ENCODE measurements at places on chromosomes 5 and 9.

- DNase-seq, result no peak
- no peak overlapping the region for H3K27ac ChIP-seq
- H3K36me3 ChIP-seq, result no peaks in the 10 kb centered on the region
Observed at GRCh38 chr5:165258197-165258771, 1752.9 kb downstream of the MAT2B start.

- no peaks in the 10 kb centered on the region for H3K27me3 ChIP-seq
- no peak overlapping the region for H3K4me3 ChIP-seq
- no peak overlapping the region for H3K27ac ChIP-seq
- no peak for DNase-seq
- no peaks in the 10 kb centered on the region for H3K36me3 ChIP-seq
Observed at GRCh38 chr9:121376214-121376830, 6.3 kb upstream of the STOM start.

GRCh38 chr5:44486591-44486990, 97.4 kb upstream of the FGF10 start:
- no peak for DNase-seq

GRCh38 chr5:2052687-2053086, 170.0 kb upstream of the IRX4 start:
- no peaks in the 10 kb centered on the region for H3K36me3 ChIP-seq
- no peak overlapping the region for H3K4me3 ChIP-seq
- no peaks in the 10 kb centered on the region for H3K4me1 ChIP-seq
- no peak overlapping the region for H3K27ac ChIP-seq

DNA sequence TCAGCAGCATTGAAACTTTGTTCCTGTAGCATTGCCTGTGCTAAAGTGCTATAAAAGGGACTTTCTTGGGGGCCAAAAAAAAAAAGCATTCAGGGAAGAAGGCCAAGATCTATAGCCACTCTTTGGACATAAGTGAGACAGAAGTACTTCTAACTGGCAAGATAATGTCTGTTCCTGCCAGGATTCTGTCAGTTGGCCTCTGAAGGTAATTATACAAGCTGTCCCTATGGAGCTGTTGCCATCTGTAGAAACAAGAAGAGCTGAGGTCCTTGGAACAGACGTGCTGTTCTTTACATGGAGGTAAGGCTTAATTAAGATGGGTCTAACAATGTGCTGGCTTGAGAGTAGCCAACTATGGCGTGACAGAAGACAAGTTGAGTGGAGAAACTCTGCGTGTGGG, 9.7 kb downstream of the KIF20A start:
- peaks cover 57% of the 10 kb centered on the region for H3K36me3 ChIP-seq
- H3K4me1 ChIP-seq, result no peaks in the 10 kb centered on the region
- H3K27me3 ChIP-seq, result no peaks in the 10 kb centered on the region
- H3K27ac ChIP-seq, result no peak overlapping the region
- no peak for DNase-seq

DNA sequence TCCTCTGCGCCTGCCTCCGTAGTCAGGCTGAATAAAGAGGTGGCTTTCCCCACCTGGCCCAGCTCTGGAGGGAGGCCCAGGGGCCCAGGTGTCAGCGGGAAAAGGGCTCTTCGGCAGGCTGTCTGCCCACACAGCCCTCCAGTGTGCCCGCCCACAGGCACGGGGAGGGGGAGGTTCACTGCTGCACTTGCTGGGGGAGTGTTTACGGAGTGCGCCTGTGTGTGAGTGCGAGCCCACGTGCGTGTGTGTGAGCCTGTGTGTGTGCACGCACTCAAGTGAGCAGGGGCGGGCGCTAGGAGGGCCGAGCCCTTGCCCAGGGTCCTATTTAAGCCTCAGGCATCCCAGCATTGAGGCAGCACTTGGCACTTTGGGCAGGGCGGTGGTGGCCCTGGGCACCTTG, 10.9 kb downstream of the DNLZ start:
- DNase-seq, result no peak
- no peaks in the 10 kb centered on the region for H3K4me1 ChIP-seq
- no peak overlapping the region for H3K4me3 ChIP-seq
- peaks cover 2% of the 10 kb centered on the region for H3K36me3 ChIP-seq

DNA sequence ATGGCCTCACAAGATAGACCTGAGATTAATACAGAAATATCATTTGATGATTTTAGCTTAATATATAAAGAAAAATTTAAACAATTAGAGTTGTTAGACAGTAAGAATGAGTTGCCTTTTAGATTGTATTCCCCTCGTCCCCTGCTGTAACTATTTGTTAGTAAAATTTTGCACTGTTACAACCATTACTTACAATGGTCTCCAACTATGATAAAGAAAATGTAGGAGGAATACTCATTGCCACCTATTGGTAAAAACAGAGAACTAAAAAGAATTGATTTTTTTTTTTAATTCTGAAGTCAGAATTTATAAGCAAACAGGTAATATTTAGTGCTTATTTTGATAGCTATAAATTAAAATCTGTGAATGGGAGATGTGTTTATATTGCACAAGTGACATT, 937.6 kb downstream of the TLE4 start:
- H3K4me1 ChIP-seq, result no peaks in the 10 kb centered on the region
- H3K36me3 ChIP-seq, result no peaks in the 10 kb centered on the region
- no peak overlapping the region for H3K27ac ChIP-seq
- H3K4me3 ChIP-seq, result no peak overlapping the region
- H3K27me3 ChIP-seq, result no peaks in the 10 kb centered on the region

GRCh38 chr9:75855509-75855908, 35.0 kb upstream of the PCSK5 start:
- no peaks in the 10 kb centered on the region for H3K27me3 ChIP-seq
- no peak overlapping the region for H3K27ac ChIP-seq
- H3K4me1 ChIP-seq, result no peaks in the 10 kb centered on the region
- DNase-seq, result no peak

DNA sequence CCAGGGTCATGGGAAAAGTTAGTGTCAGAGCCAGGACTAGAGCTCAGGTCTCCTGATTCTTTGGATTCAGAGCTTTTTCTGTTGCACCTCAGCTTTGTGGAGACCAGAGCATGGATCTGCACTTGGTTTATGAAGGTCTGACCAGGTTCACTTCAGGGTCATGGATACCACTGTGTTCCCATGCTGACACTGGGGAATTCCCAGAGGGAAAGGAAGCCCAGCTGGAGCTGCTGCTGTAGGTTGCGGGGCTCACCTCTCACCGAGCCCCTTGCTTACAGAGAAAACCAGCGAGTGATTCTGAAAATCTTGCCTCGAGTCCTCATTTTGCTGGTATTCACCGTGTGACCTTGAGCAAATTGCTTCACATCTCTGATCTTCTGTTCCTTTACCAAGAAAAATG, 83.0 kb downstream of the RGS3 start:
- peak overlapping the region; percentile 94 for H3K27ac ChIP-seq
- H3K27me3 ChIP-seq, result no peaks in the 10 kb centered on the region
- no peak overlapping the region for H3K4me3 ChIP-seq
- DNase-seq, result no peak
- H3K4me1 ChIP-seq, result peaks cover 82% of the 10 kb centered on the region
- peaks cover 60% of the 10 kb centered on the region for H3K36me3 ChIP-seq

DNA sequence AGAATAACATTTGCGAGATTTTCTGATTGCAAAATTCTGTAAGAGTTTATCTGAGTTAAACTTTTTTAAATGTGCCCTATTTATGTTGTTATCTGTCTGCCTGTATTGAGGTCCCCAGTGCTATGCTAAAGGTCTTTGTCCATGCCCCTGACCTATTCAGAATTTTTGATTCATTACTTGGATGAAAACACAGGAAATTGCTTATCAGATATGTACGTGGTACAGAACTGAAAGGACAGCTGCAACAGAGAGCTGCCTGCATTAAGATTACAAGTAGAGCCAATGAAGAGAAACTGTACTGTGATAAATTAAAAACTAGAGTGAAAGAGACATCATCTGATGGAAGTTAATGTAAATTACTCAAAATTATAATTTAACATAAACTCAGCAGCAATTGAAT, 408.8 kb downstream of the ADGRV1 start:
- H3K4me1 ChIP-seq, result no peaks in the 10 kb centered on the region
- peaks cover 31% of the 10 kb centered on the region for H3K27me3 ChIP-seq
- H3K4me3 ChIP-seq, result no peak overlapping the region
- DNase-seq, result no peak
- no peaks in the 10 kb centered on the region for H3K36me3 ChIP-seq

All from effector memory CD8-positive, alpha-beta T cell (primary cell).